Left kidney (tissue), 8 donors: ENCODE measurements at places on chromosomes 5 and 9. TPM values are rescaled to one million over a fixed set of nuclear protein-coding genes. Genes with fewer than 3 reads are reported as not detected.

Gene FNIP1
- polyA plus RNA-seq: 21.4 TPM

Gene STPG3
- polyA plus RNA-seq: 1.5 TPM

DNA sequence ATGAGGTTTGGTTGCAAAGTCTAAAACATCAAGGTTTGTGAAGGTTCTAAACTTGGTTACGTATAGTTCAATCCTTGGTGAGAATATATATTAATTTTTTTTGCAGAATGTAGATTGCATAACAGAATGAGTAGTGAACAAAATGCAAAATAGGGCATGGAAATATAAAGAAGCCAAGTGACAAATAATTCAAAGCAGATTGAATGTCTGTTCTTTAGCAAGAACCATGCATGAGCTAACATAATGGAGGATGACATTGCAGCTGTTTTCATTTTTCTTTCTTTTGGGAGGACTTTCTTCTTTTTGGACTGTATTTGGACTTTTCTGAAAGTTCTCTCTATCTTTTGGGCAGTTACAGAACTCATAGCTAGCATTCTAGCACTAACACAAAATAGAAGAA is 194.8 kb upstream of the MRPS30 start:
- no peak for DNase-seq

DNA sequence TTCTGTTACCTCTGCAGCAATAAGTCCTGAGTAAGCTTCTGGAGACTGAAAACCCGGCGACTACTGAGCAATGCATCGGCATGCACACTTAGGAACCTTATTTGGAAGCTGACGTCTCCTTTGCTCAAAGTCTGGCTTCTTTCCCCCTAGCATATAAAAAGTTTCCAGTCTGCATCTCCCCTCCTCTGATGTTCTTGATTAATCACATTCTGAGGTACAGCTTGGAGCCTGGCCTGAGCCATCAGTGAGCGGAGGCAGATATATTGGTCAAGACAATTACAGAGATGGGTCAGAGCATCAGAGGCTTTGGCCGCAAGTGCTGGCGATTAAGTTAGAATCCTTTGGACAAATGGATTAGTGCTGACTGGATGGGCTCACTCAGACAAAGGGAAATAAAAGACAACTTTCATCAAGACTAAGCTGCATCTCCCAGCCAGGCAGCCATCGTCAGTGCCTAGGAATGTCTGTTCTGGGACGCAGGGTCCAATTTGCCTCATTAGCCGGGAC is 140.7 kb downstream of the MTX3 start:
- DNase-seq: no peak

DNA sequence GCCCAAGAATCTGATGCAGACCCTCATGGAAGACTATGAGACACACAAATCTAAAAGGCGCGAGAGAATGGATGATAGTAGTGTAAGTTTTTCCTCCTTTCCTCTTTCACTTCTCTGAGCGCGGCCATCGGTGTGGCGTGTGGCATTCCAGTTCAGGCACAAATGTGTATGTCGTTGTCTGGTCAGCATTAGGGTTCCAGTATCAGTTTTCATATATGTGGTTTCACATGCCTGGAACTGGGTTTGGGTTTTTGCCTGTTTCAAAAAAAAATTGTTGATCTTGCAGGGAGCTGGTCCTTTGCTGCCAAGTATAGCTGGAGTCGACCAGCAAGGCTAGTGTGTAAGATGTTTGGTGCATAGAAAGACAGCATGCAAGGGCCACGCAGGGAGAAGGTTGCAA is 51.5 kb downstream of the C9orf152 start:
- no peak for DNase-seq

DNA sequence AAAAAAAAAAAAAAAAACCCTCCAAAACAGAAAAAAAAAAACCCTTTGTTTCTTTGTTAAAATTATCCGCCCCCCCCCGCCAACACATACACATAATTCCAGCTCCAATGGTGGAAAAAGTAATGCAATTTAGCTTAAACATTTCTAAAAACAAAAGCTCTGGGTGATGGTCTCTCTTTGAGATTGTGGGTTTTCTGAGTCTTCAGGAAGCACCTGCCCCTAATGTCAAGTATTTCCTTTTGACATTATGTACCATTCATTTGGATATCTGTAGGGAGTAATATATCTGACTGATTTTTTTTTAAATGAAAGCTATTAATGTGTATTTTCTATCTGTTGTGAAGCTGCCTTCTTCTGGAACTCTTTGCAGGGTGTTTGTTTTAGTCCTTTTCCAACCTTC is 389.7 kb downstream of the TAF11L14 start:
- DNase-seq: no peak

DNA sequence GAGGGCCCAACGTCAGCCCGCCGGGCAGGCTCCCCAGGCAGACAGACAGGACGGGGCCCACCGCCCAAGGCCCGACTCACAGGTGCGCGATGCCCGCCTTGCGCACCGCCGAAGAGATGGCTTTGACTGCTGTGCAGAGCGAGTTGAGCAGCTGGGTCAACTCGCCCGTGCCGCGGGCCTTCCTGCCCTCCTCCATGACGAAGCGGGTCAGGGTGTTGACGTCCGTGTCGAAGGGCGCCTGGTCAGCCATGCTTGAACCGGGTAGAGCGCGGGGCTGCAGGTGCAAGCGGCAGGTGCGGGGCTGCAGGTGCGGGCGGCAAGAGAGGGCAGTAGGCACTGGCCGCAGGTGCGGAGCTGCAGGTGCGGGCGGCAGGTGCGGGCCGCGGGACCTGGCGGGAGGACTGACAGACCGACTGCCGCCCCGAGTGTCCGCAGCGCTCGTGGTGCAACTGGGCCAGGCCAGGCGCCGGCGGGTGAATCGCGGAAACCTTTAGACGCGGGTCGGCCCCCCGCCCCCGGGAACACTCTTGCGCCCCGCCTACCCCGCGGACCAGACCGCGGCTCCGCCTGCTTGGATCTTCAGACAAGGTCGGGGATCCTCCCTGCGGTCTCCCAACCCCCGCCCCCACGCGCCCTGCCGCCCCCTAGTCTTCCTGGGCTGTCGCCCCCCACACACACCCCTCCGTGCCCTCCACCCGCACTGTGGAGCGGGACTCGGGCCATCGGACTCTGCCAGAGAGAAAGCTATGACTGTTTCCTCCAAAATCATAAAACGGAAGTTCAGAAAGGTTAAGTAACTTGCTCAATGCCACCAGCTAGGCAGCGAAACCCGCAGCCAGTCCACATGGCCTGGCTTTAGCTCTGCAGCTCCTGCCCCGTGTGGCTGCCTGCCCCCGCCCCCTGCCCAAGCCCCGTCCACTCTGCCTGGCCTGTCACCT is at the start of gene FBP1:
Gene FBP1 (minus strand): TSS at position 458 of the 938 bp plus-strand sequence. CDS start 208 bp downstream, at position 250.
- DNase-seq: no peak

GRCh38 chr5:154677921-154678320 is 77.3 kb upstream of the LARP1 start:
- DNase-seq: no peak
